CD4-positive, alpha-beta T cell treated with Interferon alpha-2 for 1 hour (primary cell): ENCODE measurements at places on chromosomes 7 and 10.

- DNase-seq: no peak
These were observed 416.4 kb downstream of the GFRA1 start for GRCh38 chr10:115856580-115856979.

DNA sequence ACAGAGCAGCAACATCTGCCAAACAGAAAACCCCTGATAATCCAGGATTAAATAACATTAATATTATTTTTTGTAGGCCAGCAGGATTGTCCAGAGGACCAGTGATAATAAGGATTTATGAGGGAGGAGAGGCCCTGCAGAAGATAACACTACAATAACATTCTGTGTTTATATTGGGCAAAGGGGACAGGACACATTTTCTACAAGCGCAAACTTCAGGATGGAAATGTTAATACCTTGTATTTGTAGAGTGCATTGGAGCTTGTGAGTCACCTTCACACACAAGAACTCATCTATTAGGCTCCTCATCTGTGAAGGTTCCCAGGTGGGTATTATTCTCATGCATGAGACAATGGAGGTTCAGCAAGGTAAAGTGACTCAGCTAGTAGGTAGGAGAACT lies 51.0 kb downstream of the BAMBI start:
- DNase-seq: no peak

DNA sequence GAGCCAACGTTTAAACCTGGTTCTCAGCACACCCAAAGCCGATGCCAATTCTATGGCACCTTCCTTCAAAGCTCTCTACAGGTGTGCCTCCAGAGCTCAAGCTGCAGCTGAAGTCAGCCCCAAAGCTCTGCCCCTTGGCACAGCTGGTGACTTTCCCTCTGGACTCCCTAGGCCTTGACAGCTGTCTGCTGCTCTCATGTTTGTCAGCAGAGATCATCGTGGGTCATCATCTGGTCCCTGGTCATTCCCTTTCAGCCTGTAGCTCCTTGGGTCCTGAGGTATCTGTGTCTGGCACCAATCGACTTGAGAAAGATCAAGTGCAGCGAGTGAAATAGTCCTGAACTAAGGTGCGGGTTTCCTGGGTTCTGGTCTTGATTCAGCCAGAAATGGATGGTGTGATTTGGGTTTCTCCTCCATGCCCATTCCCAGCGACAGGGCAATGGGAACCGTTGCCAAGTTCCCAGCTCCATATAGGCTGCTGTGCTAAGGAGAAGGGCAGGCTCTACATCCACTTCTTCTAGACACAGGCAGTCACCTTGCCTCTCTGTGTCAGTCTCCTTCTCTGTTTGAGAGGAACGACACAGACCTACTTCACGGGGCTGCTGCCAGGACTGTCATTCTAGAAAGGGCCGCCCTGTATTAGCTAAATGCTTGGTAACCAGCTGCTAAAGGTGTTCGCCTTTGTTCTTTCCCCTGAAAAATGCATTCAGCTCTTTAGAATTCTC lies 3.6 kb downstream of the PKD1L1 start:
- no peak for DNase-seq

DNA sequence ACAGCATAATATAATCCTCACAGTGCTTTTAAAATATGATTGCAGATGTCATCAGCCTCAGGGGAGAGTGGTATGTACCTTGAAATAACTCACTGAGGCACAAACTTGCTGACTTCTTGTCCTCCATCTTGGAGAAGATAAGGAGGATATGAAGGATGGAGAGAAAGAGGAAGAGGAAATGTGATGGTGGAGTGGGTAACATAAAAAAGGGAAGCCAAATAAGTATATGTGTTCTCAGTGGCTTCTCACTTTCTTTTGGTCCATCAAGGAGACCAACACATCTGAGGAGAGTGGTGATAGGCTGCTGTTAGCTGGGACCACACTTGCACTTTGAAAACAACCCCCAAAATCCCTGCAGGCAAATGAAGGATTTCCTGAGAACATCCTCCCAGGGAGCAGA lies 21.6 kb upstream of the ZNF37A start:
- no peak for DNase-seq

- no peak for DNase-seq
These were observed 365.9 kb upstream of the IGFBP3 start for GRCh38 chr7:46286957-46287356.

- DNase-seq: no peak
These were observed 250.2 kb downstream of the COBL start for GRCh38 chr7:51066405-51066882.

DNA sequence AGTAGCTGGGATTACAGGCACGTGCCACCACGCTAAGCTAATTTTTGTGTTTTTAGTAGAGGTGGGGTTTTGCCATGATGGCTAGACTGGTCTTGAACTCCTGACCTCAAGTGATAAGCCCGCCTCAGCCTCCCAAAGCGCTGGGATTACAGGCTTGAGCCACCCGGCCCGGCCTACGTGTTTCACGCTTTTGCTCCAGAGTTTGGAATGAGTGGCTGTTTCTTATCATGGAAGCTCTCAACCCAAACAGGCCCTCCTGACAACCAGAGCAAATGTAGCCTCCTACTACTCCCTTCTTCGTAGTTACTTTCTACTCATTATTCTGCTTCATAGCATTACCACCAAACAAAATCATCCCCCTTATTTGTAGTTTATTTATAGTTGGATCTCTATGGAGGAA lies 26.8 kb upstream of the CASD1 start:
- no peak for DNase-seq

DNA sequence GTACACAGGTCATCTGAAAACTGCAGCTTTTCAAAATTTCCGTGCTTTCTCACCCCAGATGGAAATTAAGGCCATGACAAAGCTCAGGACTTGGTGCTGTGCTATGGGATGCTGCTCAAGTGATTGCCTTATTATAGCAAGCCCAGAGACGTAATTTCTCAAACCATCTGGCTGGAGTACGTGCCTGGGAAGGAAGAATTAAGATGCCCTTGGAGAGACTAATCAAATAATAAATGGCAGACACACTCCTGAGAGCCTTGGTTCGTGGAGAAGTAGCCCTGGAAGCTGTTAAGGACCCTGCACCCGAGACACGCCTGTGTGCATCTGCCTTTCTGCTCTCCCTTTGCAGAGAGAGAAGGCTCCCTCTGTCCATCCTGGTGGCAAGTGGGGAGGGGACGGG lies 38.3 kb upstream of the PRLHR start:
- no peak for DNase-seq

GRCh38 chr10:109475711-109476421 lies 447.4 kb downstream of the XPNPEP1 start:
- no peak for DNase-seq

DNA sequence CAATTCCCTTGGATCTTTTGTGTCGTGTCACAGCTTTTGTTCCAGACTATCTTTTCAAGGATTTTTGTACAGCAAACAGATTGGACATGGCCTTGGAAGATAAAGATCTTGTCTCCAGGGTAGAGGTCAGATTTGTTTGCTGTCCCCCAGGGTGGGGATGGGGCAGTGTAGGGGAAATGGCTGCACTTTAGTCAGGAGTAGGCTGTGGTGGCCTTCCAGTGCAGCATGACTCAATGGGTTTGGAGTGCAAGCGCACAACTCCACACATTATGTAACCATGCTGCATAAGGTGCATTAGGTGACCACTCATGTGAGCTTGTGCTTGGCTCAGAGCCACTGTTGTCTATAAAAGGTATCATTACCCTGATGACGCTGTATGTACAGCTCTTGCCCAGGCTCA lies 23.9 kb upstream of the ADAMTS14 start:
- DNase-seq: no peak

DNA sequence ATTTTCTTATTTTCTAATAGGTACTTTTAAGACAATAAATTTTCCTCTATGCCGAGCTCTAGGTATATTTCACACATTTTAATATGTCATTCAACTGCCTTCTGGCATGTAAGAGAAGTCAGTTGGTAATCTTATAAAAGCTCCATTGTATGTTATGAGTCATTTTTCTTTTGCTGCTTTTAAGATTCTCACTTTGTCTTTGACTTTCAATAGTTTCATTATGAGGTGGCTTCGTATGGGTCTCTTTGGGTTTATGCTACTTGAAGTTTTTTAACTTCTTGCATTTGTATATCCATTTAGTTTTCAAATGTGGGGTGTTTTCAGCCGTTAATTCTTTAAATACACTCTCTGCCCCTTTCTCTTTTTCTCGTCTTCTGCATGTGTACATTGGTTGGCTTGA lies 80.5 kb downstream of the ABCA13 start:
- no peak for DNase-seq

GRCh38 chr10:19003341-19003740 lies 45.3 kb upstream of the MALRD1 start:
- no peak for DNase-seq

- no peak for DNase-seq
These were observed 199.5 kb downstream of the ZNF438 start for GRCh38 chr10:30832001-30832748.

DNA sequence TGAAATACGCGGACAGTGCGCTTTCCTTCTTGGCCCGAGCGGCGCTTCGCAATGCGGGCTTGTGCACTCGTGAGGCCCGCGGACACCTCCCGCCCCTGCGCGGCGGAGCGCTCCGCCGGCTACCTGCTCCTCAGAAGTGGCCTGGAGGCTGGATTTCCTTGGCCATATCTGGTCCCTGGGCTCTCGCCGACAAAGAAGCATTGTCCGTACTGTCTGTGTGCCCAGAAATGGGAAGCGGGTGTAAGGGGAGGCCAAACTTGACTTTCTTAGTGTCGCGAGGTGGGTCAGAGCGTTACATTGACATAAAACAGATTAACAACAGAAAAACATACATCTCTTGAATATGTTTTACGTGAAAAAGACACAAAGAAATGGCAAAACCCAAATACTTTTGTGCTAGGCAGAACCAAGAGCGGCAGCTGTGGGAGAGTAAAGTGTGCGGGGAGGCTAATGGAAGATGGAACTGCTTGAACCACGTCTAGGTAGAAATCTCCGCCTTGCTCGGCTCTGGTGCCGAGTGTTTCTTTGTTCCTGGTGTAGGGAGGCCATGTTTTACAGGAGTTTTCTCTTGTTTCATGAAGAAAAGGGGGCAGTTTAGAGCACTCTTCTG lies 1.4 kb downstream of the LANCL2 start:
- DNase-seq: no peak

DNA sequence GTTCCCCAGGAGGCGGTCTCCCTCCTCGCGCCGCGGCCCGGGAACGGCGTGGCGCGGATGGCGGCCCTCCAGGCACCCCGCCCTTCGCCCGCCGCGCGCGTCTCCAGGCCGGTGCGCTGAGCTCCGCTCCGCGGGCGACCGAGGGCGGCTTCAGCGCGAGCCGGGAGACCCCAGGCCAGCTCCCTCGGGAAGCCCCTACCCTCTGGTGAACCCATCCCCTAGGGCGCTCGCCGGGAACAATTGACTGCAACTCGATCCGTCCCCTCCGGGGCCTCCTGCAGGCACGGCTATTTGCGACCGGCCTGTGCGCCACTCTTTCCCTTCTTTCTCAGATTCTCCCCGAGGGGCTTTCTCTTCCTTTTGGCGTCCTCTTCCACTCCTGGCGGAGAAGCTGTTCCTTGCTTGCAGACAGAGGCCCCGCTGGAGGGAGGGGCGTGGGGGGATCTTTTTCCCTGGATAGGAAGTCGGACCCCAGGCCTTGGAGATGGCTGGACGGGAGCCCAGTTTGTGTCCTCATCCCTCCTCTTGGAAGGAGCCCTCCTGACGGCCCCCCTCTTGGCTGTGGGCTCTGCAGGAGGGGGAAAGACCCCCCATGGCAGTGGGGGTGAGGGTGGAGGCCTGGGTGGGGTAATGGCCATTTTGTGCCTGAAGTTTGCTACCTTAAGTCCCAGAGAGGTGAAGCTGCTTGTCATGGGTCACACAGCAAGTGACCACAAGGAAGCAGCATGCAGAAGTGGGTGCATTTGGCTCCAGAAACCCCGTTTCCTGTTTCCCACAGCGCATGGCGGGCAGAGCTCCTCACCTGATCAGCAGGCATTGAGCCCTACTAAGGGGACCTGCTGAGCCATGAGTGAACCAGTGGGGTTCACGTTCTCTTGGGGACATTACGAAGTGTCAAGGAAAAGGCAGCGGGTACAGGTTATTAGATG lies 171.2 kb upstream of the TNRC18 start:
- no peak for DNase-seq

DNA sequence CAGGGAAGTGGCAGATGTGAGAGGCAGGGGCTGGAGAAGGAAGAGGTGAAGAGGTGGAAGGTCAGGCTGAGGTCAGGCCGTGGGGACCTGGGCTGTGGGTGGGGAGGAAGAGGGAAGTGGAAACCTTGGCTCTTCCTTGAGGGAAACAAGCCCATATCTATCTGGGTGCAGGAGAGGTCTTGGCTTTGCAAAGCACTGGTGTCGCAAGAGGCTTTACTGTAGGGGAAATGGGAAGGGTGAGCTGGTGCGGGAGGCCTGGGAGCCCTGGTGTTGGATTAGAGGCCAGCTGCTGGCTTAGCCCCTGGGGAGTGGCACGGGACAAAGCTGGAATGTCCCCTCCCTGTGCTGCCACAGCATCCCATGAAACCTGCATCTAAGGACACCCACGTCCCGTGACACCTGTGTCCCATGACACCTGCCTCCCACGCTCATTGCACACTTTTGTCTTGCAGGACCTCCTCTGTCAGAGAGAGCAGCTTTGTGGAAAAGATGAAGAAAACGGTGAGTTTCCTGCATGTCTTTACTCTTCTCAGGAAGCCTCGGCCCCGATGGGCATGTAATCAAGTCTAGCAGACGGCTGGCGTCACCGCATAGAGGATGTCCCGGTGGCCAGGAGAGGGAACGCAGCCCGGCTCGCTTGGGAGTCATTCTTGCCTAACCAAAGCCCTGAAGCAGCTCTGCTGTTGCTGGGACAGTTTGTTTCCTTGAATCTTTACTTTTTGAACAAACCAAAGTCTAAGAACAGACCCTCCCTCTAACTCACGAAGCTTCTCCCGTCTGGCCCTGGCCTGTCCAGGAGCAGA lies 22.2 kb downstream of the TMEM120A start:
- DNase-seq: no peak

- DNase-seq: no peak
These were observed at the start of gene SFTPA2 for GRCh38 chr10:79560160-79560709. TSS of gene SFTPA2 (minus strand) at chr10:79560407. CDS start at chr10:79559483, 924 bp downstream.

- DNase-seq: no peak
These were observed 18.3 kb downstream of the KLLN start for GRCh38 chr10:87844837-87845623.

DNA sequence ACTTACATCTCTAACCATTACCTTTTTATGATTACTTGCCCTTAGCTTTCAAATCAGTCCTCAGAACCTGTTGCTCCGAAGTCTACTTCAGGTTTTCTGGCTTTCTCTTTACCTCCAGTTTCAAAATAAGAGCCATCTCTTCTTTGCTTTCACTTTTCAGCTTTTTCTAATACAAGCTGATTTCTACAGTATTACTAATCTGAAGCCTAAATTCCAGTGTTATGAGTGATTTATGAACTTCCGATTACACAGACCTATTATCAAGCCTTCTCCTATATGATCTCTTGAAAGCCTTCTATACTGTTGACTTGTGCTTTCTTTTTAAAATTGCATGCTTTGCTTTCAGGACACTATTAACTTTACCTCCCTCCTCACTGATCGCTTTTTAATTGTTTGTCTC lies 1307.8 kb upstream of the CELF2 start:
- DNase-seq: no peak

DNA sequence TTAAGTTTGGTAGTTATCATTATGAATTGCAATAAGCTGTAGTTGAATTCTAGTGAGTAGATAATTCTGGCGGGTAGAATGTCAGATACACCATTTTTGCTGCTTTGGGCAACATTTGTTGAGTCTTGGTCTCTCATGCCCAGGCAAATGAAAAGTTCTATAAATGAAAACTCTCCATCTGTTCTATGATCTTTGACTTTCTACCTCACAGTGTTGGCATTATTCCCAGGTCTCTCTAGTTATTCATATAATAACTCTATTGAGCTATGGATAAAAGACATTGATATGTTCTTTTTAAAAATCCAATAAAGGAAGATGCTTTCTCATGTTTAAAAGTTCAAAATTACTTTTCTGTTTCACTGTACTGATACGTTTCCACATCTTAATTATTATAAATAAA lies 415.3 kb upstream of the SEMA3D start:
- DNase-seq: no peak
